Activated naive CD4-positive, alpha-beta T cell treated with anti-CD3 and anti-CD28 coated beads, Interleukin-2, amount 50 U/mL, for 72 hours (primary cell): ENCODE measurements at places on chromosomes 1 and 21. TPM values are rescaled to one million over a fixed set of nuclear protein-coding genes. Genes with fewer than 3 reads are reported as not detected.

DNA sequence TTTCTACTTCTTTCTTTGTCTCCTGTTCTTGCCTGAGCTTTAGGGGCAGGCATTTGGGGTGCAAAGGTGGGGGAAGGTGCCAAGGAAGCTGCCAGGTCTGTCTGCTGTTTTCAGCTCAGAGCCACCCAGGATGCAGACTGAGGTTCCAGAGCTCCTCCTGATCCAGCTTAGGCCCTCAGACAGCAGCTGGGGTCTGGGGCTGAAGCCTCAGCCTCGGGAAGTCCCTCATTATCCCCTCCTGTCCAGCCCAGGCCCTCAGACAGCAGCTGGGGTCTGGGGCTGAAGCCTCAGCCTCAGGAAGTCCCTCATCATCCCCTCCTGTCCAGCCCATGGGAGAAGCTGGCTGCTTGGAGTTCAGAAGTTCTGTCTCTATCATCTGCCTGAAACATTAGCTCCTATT lies 257.7 kb upstream of the CSF3R start:
- DNase-seq, result no peak

GRCh38 chr21:37547615-37548200 lies 181.1 kb downstream of the DYRK1A start:
- DNase-seq, result no peak

- no peak for DNase-seq
Observed at GRCh38 chr1:54353959-54354358, 52.2 kb downstream of the SSBP3 start.

DNA sequence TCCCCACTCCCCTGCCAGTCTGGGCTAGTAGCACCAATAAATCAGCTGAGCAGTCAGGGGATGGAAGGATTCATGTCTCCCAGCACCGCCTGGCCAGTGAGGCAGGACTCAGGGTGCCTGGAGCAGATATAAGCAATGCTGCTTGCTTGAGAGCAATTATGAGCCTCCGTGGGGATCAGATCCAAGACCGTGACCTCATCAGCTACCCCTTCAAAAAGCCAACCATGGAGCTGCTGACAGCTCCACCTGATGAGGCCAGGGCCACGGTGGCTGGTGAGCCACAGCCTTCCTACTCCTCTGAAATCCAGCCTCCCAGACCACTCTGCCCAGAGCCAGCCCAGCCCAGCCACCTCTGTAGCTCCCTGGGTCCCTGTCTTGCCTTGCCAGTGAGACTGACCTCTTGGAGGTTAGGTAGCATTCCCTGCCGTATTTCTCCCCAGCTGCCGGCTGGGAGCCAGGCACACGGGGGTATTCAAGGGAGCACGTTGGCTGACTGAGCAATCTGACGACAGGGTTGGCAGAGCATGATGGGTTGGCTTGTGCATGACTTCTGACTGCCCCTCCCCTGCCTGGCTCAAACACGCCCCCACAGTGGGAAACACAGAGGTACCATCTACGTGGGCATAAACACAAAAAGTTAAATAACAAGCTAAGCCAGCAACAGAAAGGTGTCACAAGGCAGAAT lies 28.4 kb downstream of the SYT2 start:
- no peak for DNase-seq

DNA sequence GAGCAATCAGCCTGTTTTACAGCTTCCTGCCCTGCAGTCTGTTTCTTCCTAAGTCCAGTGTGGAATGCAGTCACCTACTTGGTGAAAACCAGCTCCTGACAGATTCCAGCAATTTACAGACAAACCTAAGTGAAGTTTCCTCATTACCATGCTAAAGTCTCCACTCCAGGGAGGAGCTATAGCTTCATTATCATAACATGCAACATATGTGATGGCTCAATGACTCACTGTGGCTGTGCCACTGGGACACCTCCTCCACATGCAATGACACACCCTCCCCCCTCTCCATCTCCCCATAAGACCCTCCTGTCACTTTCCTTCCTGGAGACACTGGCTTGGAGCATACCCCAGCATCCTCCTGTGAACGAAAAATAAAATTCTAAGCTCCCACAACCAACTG lies 125.2 kb downstream of the MAP3K21 start:
- DNase-seq, result no peak

- no peak for DNase-seq
Observed at GRCh38 chr21:42112857-42113256, 41.7 kb downstream of the UMODL1 start.

- no peak for DNase-seq
Observed at GRCh38 chr1:87451229-87451920, 122.7 kb downstream of the LMO4 start.

GRCh38 chr1:245469734-245470133 lies 314.9 kb downstream of the KIF26B start:
- no peak for DNase-seq

DNA sequence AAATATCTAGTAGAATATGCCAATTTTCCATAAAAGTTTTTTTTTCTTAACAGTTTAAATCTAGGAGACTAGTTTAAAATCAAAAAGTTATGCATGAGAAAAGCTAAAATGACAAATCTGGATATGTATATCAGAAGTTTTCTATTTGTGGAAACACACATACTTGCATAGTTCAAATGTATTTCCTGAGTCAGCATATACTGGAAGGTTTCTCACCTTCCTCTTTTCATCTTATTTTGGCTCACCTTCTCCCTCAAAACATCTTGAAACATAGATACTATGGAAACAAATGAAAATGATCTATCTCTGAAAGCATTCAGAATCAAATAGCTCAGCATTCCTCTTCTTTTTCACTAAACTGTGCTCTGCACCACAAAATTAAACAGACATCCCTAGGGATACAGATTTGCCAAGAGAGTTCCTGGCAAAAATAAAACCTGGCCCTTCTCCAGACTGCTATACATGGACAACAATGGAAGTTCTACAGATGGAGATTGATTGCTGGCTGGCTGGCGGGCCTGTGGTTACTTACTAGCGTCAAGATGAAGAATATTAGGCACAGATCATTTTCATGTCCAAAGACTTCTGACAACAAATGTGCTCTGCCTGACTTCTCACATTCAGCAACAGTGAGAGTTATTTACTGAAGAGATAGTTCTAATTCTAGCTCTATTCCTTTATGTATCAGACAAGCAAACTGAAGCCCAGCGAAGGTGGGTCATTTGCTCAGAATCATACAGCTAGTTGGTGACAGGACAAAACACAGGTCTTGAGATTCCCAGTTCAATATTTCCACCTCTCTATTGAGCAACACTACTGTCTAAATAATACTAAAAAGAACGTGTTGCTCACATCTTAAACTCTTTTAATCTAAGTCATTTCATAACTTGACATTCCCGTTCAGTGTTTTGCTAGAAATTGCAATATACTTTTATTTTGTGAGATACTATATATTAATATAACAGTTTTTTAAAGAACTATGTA lies 26.6 kb downstream of the DIPK1A start:
- no peak for DNase-seq

CD5L gene
- not detected for total RNA-seq

AQP10 gene
- total RNA-seq, result not detected

FBLIM1 gene
- total RNA-seq, result 0.21 TPM

RAB3B gene
- total RNA-seq, result 0.34 TPM

XCL2 gene
- 4.9 TPM for total RNA-seq

KCNAB2 gene
- 334 TPM for total RNA-seq

LMX1A gene
- not detected for total RNA-seq
